ENCODE measurements at places on chromosomes 5 and 9. TPM values are rescaled to one million over a fixed set of nuclear protein-coding genes. Genes with fewer than 3 reads are reported as not detected.

DNA sequence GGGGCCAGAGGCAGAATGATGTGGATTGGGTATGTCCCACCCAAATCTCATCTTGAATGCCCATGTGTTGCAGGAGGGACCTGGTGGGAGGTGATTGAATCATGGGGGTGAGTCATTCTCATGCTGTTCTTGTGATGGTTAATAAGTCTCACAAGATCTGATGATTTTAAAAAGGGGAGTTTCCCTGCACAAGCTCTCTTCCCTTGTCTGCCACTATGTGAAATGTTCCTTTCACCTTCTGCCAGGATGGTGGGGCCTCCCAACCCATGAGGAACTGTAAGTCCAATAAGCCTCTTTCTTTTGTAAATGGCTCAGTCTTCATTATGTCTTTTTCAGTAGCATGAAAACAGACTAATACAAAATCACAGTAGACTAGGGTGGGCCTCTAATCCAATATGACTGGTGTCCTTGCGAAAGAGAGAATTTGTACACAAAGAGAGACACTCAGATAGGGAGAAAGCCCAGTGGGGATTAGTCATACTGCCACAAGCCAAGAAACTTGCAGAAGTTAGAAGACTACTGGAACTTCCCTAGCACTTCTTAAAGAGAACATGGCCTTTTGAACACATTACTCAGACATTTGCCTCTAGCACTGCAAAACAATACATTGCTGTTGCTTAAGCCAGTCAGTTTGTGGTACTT lies 68.4 kb downstream of the ANXA1 start:
- H3K4me1 ChIP-seq: no peaks in the 10 kb centered on the region
- DNase-seq: no peak
- H3K4me3 ChIP-seq: no peak overlapping the region
- no peaks in the 10 kb centered on the region for H3K27me3 ChIP-seq
- H3K36me3 ChIP-seq: no peaks in the 10 kb centered on the region

DNA sequence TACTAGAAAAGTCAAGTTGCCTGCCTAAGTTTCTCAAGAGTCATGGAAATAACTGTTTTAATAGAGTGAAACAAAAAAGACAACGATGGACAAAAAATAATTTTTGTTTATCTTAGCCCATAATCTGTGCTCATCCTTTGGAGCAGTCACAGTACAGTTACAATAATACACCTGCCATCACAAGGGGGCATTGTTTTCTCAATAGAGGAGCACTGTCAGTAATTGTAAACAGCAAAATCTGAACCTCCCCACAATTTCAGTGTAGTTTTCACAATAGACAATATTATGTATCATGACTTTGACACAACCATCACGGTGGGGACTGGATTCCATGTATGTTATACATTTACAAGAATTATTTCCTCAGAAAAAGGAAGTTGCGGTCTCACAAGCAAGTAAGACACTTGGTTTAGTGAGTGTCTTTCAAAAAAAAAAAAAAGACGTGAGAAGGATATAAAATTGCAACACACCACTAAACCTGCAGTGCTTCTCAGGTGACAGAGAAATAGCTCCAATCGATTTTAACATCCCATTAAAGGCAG lies 586.3 kb downstream of the PTPRD start:
- no peak for DNase-seq
- H3K27ac ChIP-seq: no peak overlapping the region
- no peaks in the 10 kb centered on the region for H3K4me1 ChIP-seq
- H3K27me3 ChIP-seq: no peaks in the 10 kb centered on the region
- no peak overlapping the region for H3K4me3 ChIP-seq

The NREP gene
- total RNA-seq: 15.9 TPM

DNA sequence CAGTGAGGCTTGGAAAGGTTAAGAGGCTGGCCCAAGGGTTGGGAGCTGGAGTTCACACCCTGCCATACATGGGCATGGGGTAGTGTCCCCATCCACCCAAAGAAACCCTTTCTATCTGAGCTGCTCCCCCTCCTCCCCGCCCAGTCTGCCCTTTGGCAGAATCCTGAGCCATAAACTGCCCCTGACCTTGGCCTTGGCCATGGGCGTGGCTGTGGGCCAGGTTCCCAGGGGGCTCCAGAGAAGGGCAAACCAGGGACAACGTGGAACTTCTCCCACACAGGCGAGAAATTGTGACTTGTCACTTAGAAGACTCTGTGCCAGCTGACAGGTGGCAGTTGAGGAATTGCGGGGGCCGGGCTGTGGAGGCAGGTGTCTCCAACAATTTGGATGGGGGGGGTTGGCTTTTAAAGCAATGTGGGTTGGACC lies 4.8 kb downstream of the FAM78A start:
- no peaks in the 10 kb centered on the region for H3K36me3 ChIP-seq
- no peaks in the 10 kb centered on the region for H3K27me3 ChIP-seq
- no peak overlapping the region for H3K4me3 ChIP-seq
- peaks cover 65% of the 10 kb centered on the region for H3K4me1 ChIP-seq
- peak overlapping the region; percentile 86 for H3K27ac ChIP-seq
- no peak for DNase-seq

DNA sequence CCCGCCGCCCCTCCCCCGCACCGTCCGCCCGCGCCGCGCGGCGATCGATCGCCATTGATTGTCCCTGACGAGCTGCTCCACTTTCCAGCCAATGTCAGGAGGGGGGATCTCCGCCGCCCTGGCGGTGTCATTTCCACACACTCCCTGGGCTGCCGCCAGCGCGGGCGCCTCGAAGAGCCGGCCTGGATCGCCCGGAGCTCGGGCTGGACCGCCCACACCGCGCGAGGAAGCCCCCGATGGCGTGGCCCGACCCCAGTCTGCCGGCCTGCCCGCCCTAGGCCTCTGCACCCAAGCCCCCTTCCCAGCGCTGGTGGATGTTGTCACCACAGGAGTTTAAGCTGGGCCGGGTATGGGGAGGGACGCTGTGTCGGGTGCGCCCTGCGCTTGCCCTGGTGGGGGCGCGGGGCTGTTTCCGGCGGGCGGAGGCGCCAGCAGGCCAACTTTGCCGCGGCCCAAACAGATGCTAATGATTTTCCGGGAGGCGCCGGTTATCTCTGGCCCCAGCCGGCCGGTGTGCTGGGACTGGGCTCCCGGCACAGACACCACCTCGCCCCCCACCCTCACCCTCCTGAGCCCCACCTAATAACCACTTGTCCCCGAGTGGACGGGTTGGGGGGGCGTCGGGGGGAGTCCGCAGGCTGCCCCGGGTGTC lies 10.6 kb upstream of the CXXC5 start:
- peak overlapping the region; percentile 52 for H3K4me3 ChIP-seq
- peaks cover 65% of the 10 kb centered on the region for H3K4me1 ChIP-seq
- peak; percentile 88 for DNase-seq
- H3K27ac ChIP-seq: peak overlapping the region; percentile 93
- H3K27me3 ChIP-seq: no peaks in the 10 kb centered on the region

DNA sequence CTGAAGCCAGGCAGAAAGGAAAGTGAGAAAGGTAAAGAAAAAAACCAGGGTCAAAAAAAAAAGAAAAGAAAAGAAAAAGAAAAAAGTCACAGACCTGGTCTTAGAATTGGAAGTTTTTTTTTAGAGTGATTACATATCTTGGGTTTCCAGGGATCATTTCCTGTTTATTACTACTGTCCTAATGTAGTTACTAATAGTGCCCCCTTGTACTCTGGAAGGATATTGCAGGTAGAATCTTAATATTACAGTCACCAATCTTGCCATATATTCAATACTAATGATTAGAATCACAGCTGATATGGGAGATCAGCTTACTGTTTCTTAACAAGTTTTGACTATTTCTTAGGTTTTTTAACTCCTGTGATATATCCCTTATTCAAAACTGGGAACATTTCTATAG lies 543.2 kb upstream of the CDH6 start:
- H3K4me3 ChIP-seq: no peak overlapping the region
- no peaks in the 10 kb centered on the region for H3K36me3 ChIP-seq
- no peaks in the 10 kb centered on the region for H3K4me1 ChIP-seq
- H3K27me3 ChIP-seq: no peaks in the 10 kb centered on the region
- no peak overlapping the region for H3K27ac ChIP-seq

The OBP2B gene
- not detected for total RNA-seq

The FOXD4L3 gene
- 0.22 TPM for total RNA-seq

- DNase-seq: no peak
- H3K36me3 ChIP-seq: no peaks in the 10 kb centered on the region
- no peaks in the 10 kb centered on the region for H3K27me3 ChIP-seq
- H3K4me1 ChIP-seq: peaks cover 5% of the 10 kb centered on the region
Observed at GRCh38 chr5:176441921-176442323, 6.3 kb upstream of the FAF2 start.

DNA sequence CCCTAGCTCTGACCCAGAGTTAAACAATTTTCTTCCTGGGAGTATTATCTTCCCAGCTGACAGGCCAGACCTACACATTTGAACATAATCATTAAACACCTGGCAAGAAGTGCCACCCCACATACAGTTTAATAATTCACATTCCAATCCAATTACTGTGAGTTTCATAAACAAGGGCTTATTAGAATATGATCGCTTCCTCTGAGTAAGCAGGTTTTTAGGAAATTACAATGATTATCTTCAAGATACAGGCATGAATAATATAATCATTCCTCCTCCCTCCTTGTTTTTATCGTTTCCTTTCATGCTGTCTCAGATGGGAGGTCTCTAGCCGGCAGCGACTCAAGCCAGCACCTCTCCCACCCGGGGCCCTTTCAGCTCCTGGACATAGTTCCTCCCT lies 15.8 kb upstream of the KIF4B start:
- no peak overlapping the region for H3K4me3 ChIP-seq
- H3K36me3 ChIP-seq: no peaks in the 10 kb centered on the region
- H3K27me3 ChIP-seq: peaks cover 3% of the 10 kb centered on the region

The PCDHB11 gene
- not detected for total RNA-seq

DNA sequence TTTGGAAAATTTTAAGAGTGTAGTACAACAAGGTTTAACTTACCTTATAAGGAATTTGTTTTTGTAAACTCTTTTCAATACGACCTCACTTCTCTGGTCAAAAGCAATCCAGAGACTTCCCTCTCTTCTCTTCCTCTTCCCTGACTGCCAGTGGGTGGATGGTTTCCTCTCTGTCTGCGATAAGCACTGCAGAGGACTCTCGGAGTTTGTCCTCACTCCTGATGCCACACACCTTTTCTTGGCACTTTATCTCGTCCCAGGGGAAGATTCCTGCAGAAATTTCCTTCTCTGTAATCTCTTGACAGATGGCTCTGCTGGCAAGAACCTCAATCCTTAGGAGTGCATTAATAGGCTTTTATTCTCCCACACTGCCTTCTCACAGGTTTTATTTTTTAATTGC lies 641.6 kb downstream of the NR2F1-AS1 start:
- no peak overlapping the region for H3K27ac ChIP-seq
- H3K4me3 ChIP-seq: no peak overlapping the region
- no peaks in the 10 kb centered on the region for H3K36me3 ChIP-seq
- no peak for DNase-seq

The ZNG1E gene
- 84.7 TPM for total RNA-seq

- no peaks in the 10 kb centered on the region for H3K27me3 ChIP-seq
- no peaks in the 10 kb centered on the region for H3K36me3 ChIP-seq
- no peak for DNase-seq
- no peak overlapping the region for H3K27ac ChIP-seq
Observed at GRCh38 chr9:85114799-85115198, 445.3 kb downstream of the NTRK2 start.

The PCDHB9 gene
- total RNA-seq: 0.12 TPM

Data from B cell (primary cell).